ENCODE measurements at places on chromosomes 7 and 10. TPM values are rescaled to one million over a fixed set of nuclear protein-coding genes. Genes with fewer than 3 reads are reported as not detected.
A peak's percentile ranks its signal among the peaks of the same experiment; 100 is the strongest.

Gene ZNF239
- 5.1 TPM for polyA plus RNA-seq

Gene GDF10
- 4.5 TPM for polyA plus RNA-seq

Gene HMX2
- 0.19 TPM for polyA plus RNA-seq

Gene SEC61G
- polyA plus RNA-seq = 275 TPM

Gene SEPTIN7
- polyA plus RNA-seq = 73.5 TPM

Gene CISD1
- 18.1 TPM for polyA plus RNA-seq

Gene HOXA2
- polyA plus RNA-seq = 0.27 TPM

GRCh38 chr10:122075171-122075570 lies 86.2 kb downstream of the TACC2 start:
- DNase-seq = no peak

DNA sequence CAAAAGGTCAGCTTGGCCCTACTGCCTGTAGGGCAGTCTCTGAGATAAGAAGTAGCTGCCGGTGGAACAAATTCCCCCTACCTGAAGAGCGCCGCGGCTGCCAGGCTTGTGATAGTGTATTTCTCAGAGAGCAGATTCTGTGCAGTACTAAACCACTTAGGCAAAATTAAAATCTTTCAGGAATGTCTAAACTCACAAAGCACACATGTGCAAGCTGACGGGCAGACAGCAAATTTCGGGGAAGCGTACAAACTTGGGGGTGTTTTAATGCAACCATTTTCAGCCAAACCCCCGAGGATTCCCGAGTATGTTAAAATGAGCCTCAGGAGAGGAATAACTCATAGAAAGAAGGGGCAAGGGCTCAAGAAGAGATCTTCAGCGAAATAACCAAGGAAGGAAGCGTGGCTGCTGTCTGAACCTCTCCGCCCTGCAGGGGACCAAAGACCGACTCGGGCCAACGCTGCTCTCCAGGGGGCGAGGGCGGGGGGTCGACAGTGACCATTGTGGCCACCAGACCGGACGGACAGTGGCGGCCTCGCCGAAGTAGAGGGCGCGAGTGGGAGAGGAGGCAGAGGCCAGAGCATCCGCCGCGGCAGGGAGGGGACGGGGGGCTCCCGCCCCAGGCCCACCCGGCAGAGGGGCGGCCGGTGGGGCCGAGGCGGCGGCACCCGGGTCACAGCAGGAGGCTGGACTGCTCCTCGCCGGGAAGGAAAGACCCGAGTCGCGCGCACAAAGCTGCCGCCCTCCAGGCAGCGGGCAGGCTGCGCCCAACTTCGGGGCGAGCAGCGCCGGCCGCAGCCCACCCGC lies 819 bp downstream of the HYCC1 start:
- peak; percentile 80 for DNase-seq

DNA sequence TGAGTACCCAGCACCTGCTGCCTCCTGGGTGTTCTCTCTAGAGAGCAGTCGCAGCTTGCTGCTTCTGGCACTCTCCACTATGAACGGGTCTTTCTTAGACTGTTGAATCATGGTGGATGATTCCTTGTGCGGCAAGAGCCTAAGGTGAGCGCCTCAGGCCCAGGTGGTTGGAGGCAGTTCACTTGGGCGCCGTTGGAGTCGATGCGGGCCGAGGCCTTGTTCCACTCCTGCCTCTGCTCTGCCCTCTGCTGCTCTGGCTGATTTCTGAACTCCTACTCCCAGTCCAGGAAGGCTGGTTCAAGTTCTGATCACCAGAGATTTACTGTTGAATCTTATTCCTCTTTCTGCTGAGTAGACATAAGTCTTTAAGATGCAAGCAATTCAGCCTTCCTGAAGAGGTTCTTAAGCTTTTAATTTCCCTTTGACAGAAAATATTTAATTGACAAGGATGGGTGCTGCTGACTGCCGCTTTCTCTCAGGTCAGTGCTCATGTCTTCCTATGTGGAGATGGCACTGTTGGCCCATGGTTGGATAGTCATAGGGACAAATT lies 10.4 kb downstream of the YKT6 start:
- DNase-seq = no peak

DNA sequence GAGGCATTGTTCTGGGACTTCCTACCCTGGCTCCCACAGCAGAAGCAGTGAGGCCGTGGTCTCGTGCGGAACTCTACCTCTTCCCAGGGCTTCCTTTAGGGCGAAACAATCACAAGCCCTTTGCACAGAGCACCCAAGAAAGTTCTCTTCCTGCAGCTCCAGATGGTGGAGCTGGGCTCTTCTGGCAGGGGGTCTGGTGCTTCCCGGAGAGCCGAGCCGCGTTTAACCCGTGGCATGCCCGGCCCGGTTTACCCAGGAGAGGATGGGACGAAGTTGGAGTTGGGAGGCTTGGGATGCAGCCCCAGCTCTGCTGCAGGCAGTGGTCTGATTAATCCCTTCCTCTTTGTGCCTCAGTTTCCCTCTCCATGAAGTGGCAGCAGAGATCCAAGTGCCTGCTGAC lies 9.0 kb upstream of the ATP6V0E2 start:
- DNase-seq = no peak

DNA sequence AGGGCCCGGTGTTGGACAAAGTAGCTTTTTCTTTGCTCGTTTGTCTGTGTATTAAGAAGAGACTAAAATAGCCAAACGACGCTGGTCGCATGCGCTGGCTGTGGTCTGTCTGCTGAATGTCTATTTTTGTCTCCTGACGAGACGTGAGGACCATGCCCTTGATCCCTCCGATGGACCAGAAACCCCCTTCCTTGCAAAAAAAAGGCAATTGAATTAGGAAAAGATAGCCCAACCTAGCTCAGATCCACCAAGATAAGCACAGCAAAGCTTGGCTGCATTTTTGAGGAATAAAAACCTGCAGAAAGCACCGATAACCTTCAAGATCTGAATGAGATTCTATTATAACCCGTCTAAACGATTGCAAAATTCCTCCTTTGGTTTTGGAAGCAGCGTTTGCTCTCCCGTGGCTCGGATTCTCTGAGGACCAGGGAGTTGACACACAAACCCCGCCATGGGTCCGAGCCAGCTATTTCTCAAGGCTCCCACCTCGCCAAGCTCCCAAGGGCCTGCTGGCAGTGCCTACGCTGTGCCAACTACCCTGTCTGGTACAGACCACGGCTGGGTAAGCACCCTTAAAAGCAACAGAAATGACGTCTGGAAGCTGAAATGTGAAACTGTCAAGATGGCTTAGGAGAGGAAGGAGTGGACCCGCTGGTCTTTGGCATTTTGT lies 17.7 kb upstream of the TTYH3 start:
- DNase-seq = no peak

- DNase-seq = peak; percentile 16
Measured at GRCh38 chr7:17991866-17992648, 35.6 kb downstream of the PRPS1L1 start.

DNA sequence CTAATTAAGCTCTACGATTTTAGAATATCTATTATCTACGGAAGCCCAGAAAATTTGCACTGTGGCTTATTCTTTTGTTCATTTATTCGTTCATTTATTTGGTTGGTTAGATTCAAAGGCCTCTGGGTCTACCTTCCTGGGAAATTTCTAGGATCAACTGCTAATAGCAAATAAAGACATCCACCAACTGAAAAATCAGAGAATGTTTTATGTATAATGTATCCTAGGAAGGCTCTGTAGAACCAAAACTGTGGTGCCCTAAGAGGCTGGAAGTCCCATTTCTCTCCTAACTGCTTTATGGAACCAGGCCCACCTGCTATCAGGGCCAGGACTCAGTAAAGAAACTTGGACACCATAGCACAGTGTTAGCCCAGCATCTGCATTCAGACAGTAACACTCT lies 923.4 kb upstream of the AUTS2 start:
- no peak for DNase-seq

DNA sequence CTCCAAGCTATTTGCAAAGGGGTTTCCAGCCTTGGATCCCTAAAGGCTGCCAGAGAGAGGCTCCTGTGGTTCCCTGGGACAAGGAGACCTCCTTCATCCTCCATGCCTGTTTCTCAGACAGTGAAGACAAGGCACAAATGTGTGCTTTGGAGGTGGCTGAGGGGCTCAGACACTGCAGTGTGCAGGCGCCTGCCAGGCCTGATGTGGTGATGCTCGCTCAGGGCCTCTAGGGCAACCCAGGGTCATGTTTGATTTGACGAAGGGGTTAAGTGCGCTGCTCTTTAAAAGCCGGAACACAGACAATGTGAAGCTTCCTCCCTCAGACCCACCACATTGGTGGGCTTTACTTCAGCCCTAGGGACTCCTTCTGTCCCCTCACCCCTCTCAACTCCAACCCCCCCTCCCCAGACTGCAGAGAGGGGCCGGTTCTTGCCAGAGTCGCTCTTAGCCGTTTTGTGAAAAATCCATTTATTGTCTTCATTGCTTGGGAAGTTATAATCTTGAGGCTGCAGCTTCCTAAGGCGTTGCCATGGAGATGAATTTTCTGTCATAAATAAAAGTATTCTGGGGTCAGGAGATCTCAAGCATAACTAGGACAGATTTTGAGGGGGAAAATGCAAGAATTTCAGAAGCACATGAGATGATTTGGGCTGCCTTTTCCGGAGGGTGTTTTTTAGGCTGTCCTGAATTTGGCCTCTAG lies 35.8 kb downstream of the PDGFA start:
- no peak for DNase-seq

- DNase-seq = peak; percentile 33
Measured at GRCh38 chr10:59907918-59908807, 1.8 kb upstream of the CCDC6 start.

DNA sequence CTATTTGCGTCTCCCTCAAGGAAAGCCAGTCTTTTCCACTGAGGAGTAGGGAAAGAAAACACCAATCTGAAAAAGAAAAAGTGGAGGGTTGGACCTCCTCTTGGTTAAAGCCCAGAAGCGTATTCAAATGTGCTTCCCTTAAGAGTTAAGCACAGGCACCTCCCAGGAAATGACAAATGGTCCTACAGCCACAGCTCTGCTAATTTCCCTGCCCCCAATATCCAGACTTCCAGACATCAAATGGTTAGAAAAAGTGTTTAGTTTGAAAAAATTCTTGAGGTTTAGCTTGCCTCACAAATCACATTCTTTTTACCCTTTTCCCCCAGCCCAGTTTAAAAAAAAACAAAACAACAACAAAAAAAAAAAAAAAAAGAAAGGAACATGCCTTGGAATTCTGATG lies 19.0 kb upstream of the COL1A2 start:
- no peak for DNase-seq

DNA sequence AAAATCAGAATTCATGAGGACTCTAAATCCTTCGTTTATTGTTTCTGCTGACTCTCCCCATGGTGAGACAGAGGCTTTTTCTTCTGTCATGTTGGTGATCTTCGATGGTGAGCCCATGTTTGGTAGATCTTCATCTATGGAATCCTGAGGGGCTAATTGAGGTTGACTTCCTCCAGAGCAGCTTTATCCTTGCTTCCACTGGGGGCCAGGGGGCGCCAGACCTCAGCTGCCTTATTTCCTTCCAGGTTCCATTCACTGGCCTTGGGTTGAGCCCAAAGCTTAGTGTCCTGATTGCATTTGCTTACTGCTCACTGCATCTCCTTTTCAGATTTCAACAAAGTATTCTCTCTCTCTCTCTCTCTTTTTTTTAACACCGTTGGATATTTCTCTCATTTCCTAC lies 80.7 kb downstream of the GCC1 start:
- DNase-seq = peak; percentile 65

- no peak for DNase-seq
Measured at GRCh38 chr7:135321556-135321955, 87.9 kb downstream of the STRA8 start.

DNA sequence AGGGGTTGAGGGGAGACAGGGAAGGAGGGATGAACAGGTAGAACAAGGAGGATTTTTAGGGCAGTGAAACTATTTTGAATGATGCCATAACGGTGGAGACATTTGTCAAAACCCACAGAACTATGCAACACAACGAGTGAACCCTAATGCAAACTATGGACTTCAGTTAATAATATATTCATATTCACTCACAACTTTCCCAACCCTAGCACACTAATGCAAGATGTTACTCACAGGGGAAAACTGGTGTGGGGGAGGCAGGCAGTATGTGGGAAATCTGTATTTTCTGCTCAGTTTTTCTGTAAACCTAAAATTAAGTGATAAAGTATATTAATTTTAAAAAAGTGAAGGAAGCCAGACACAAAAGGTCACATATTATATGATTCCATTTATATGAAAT lies 17.3 kb downstream of the GNA12 start:
- no peak for DNase-seq

DNA sequence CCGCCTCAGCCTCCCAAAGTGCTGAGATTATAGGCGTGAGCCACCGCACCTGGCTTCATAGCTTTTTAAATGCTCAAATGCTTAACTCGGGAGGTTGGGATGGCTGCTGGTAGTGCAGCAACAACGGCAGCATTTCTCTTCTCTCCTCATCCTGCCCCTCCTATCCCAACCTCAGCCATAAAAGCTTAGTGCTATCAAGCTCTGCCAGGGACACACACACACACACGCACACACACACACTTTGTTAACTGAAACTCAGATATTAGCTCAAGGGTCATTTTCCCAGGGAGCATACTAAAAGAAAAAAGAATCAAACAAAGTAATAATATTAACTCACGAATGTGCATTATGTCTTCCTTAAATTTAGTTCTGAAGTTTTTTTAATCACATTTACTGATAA lies 63.0 kb upstream of the HPS1 start:
- no peak for DNase-seq

DNA sequence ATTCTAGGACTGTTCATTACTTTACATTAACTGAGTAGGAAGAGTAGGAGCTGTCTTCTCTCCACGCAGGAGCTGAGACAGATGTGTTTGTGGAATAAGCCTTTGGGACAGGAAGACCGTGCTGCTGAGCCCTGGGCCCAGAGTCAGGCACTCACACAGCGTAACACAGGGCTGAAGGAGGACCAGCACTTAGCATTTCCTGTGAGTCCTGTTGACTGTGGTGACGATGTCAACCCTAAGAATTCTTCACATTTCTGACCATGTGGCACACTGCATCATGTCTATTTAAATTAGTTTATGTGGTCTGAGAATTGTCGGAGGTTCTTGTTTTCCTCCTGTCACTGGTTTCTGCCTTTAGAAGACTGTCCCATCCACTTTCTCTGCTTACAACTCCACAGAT lies 117.2 kb downstream of the PIP4K2A start:
- DNase-seq = no peak

GRCh38 chr10:114458955-114459354 lies 54.7 kb upstream of the AFAP1L2 start:
- peak; percentile 38 for DNase-seq

- DNase-seq = no peak
Measured at GRCh38 chr10:107826171-107826570, 661.7 kb upstream of the SORCS1 start.
